ENCODE measurements at places on chromosomes 6 and 20.

- DNase-seq: no peak
Observed at GRCh38 chr20:49951151-49951550, 15.0 kb downstream of the RNF114 start.

DNA sequence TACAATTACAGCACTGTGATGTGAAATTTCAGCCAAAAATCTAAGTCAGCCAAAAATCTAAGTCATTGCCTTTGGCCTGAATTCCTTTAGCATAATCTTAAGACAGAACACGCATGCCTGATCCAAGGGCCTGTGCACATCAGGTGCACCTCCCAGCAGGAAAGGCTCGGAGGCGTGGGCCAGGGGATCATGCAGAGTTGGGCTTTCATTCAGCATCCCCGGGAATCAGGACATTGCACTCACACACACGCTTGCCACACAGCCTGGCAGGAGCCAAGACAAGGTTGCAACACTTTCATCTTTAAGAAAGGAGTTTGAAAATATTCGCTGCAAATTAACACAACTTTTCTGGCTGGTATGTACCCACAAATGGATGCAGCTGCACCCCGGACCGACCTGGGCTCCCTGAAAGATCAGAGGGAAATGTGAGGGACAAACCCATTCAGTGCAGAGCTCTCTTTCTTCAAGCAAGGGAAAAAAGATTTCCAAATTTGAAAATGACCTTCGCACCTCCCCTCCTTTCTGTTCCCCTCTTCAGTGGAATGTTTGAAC, 48.8 kb downstream of the ERMARD start:
- no peak for DNase-seq

GRCh38 chr6:128739112-128739511, 143.8 kb upstream of the LAMA2 start:
- no peak for DNase-seq

DNA sequence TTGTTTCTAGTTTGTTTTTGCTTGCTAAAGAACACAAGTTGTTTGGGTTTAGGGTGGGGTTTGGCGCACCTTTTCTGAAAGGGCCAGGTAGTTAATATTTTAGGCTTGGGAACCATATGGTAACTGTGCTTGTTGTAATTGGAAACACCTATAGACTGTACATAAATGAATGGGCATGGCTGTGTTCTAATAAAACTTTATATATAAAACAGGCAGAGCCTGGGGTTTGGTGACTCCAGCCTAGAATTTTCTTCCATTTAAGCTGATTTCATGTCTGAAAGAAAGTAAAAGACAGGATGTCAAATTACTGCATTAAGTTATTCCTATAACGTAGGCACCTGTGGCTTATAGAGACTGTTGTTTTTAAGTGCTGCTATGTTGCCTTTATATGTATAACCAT, 36.1 kb upstream of the MAPK13 start:
- DNase-seq: no peak

DNA sequence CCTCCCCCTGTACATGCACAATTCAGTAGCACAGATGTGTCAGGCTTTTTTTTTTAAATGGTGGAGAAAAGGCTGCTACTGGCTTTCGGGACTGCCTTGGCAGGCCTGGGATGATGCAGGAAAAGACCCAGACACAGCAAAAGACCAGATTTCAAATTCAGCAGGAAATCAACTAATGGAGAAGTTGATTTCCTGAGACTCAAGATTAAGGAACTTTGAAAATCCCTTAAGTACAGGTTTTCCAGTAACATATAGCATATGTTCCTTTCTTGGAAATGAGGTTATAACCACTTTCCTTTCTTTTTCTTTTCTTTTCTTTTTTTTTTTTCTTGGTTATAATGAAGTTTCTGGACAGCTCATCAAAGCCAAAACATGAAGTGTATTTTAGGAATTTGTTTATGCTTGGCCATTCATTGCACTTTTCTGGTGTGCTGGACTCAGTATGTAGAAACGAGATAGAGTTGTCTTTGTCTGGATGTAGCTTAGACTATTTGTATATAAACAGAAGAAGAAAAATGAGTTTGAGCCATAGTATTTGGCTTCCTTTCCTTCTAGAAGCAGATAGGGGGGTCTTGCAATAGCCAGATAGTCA, 119.4 kb downstream of the SASH1 start:
- DNase-seq: no peak

DNA sequence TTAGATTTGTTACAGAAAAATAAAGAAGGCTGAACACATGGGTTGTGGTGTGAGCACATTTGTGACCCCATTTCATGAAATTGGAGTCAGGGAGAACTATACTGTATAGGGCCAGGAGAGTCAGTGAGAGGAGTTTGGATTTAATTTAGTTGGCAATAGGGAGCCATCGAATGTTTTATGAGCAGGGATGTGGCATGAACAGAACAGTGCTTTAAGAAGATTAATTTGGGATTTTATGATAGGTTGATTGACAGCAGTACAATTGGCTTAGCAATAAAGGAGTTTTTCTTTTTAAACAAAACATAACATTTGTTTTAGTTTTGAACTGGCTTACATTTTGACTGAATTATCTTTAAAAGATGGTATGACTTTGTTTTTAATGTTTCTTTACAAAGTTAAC, 105.6 kb upstream of the GLP1R start:
- DNase-seq: no peak

DNA sequence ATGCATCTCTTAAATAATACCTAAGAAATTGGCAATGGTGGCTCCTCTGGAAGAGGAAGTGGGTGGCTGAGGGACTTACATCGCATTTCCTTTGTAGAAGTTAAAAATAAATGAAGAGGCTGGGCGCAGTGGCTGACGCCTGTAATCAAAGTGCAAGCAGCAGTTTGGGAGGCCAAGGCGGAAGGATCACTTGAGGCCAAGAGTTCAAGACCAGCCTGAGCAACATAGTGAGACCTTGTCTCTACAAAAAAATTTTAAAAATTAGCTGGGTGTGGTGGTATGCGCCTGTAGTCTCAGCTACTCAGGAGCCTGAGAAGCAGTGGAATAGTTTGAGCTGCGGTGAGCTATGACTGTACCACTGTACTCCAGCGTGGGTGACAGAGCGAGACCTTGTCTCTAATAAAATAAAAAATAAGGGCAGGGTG, 12.2 kb upstream of the NCOA3 start:
- DNase-seq: peak; percentile 43

DNA sequence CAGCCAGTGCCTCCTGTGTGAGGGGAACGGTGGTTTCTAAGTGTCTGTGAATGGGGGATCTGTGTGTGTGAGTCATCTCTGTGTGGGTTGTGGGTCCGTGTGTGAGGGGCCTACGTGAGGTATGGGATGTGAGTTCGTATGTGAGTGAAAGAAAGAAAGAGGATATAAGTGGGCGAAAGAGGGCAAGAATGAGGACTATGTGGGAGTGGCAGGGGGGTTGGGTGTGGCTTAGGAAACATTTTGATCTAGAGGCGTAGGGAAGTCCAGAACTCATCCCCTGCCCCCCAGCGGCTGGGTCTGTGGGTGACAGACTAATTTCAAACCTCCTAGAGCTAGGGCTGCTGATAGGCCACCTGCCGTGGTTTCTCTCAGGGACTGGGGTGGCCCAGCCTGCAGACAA, 35.5 kb downstream of the DHX35 start:
- no peak for DNase-seq

GRCh38 chr6:21384216-21384615, 209.3 kb upstream of the SOX4 start:
- DNase-seq: no peak

GRCh38 chr6:160899671-160900430, 91.7 kb upstream of the MAP3K4 start:
- no peak for DNase-seq

DNA sequence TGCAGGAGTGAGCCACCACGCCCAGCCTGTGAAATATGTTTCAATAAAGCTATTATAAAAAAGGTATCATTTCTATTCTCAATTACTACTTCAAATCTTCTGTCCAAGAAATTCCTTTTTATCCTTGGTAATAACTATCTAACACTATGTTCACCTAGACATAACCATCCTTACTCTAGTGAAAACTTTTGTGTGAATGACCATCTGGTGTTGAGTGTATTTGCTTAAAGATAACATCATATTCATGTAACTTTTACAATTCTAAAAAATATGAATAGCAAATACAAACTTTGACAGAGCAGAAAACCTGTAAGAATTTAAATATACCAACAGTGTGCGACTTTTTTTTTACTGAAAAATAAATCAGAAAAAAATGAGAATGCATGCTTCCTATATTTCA, 96.9 kb downstream of the MAP3K5 start:
- no peak for DNase-seq

GRCh38 chr6:134452906-134453305, 135.0 kb upstream of the SGK1 start:
- DNase-seq: no peak

DNA sequence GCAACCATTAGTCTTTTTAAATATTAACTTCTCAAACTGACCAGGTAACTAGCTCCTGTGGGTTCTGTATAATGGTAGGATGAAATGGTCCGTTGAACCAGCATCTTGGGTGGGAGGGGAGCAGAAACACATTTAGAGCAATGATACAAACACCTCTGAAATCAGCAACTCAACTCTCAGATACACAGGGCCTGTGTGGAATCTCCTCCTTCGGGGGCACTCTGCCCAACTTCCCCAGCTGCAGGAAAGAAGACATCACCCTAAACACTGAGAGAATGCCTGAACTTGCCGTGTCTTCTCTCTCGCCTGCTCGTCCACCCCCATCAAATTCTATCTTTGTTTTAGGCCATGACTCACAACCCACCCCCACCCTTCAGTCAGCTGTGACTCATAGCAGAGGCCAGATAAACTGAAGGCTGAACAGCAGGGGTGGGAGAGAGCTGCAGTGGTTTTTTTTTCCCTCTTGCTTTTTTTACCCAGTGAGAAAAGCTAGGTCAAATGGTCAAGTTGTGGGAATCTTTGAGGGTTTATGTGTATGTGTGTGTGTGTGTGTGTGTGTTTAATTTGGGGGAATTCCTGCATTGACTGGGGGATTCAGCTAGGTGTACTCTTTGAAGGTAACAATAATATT, 593.4 kb upstream of the JAG1 start:
- DNase-seq: peak; percentile 27

GRCh38 chr6:35089935-35090505, 51.1 kb downstream of the TCP11 start:
- peak; percentile 25 for DNase-seq

- DNase-seq: no peak
Observed at GRCh38 chr20:38840894-38841470, 35.5 kb downstream of the PPP1R16B start.

DNA sequence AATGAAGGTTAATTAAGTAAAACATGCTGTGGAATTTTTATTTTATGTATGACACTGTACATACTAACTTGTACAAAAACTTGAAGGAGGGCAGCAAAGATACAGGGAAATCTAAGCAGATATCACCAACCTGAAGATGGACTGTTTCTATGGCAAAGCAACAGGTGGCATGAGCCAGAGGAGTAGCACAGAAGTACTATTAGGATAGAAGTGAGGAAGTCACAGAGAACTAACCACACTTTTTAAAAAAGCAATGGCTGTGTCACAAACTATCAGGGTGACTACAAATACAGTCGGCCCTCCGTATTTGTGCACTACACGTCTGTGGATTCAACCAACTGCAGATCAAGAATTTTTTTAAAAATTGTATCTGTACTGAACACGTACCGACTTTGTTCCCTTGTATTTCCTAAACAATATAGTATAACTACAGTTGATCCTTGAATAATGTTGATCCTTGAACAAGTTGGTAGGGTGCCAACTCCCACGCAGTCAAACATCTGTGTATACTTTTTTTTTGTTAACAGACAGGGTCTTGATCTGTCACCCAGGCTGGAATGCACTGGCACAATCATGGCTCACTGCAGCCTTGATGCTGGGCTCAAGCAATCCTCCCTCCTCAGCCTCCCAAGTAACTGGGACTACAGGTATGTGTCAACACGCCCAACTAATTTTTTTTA, 61.0 kb downstream of the NUDT3 start:
- peak; percentile 27 for DNase-seq

- no peak for DNase-seq
Observed at GRCh38 chr6:73004861-73005260, 220.4 kb downstream of the KHDC1L start.

GRCh38 chr6:138545621-138545980, 46.3 kb upstream of the NHSL1 start:
- DNase-seq: no peak

DNA sequence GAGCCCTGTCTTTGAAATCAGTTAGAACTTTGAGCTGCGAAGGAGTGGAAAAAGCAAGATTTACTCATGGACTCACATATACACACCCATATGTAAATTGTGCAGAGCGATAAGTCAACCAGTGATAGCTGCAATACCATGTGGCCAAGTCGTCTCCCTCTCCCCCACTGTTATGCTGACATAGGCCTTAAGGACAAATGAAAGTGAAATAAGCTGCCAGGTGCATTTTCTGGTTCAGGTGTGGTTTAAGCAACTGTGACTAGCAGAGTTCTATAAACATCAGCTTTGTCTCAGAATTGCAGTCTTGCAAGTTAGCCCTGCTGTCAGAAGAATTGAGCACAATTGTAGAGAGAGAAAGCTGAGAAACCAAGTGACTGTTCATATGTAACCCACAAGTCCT, 9.6 kb downstream of the FAM83B start:
- DNase-seq: no peak

DNA sequence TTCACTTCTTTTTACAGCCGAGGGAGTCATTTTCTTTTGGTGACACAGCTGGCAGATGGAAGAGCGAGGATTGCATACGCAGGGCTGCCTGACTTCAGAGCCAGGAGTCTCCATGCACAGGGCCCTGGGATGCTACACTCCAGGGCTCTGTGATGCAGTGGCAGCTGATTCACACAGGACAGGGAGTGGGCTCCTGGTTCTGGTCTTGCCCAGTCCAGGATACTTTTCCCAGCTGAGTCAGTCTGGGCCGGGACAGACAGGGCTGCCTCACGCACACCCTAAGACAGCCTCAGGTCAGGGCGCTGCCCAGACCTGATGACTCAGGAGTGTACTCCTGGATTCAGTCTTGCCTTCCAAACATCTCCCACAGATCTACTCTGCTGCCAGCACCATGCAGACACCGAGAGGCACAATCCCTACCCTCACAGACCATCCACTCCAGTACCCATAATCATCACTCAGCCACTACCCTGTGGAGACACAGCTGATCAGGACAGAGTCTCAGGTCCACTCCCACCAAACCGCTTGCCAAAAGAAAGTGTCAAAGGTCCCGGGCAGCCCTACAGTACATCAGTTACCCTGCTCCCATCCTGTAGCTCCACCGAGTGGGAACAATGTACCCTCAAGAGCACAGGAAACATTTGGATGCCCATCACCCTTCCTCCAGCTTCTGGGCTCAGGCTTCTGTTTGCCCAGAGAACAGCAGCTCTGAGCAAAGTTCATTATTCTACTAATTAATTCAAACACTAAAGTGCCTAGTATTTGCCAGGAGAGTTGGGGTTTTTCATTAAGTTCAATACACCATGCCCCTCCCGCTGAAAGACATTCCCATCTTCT, 11.5 kb downstream of the SDC4 start:
- DNase-seq: no peak

Measured in hematopoietic multipotent progenitor cell (in vitro differentiated cells).